ENCODE measurements at places on chromosomes 12 and 14. TPM values are rescaled to one million over a fixed set of nuclear protein-coding genes. Genes with fewer than 3 reads are reported as not detected.

DNA sequence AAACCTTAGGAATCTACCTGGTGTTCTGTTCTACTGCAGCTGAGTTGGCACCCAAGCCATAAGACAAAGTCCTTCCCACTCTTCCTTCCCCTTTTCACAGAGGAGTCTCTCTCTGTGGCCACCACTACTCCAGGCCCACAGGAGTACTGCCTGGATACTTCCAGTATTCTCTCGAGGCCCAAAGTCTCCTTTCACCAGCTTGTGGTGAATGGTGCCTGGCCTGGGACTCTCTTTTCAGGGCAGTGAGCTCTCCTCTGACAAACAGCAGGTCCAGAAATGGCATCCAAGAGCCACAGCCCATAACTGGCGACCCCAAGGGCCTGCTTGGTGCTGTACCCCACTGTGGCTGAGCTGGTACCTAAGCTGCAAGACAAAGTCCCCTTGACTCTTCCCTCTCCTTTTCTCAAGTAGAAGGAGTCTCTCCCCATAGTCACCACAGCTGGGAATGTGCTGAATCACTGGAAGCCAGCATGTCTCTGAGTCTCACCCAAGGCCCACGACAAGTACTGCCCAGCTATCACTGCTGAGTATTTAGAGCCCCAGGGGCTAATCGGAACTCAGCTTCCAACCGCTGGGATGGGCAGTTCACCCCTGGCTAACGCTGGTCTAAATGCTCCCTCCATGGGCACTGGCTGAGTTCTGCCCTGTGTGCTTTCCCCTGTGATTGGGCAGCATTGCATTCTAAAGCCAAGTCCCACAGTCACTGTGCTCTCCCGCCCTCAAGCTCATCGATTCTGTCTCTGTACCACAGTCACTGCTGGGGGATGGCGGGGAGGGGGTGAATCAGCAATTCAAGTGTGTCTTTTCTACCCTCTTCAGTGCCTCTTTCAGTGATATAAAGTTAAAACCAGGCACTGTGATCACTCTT, 6.1 kb downstream of the A2ML1 start:
- no peak overlapping the region for H3K4me3 ChIP-seq
- no peak for DNase-seq
- no peak overlapping the region for H3K27ac ChIP-seq

GRCh38 chr14:68473794-68474193, 319.1 kb downstream of the ZFP36L1 start:
- no peaks in the 10 kb centered on the region for H3K36me3 ChIP-seq
- H3K4me1 ChIP-seq, result peaks cover 3% of the 10 kb centered on the region
- no peak overlapping the region for H3K4me3 ChIP-seq
- no peaks in the 10 kb centered on the region for H3K27me3 ChIP-seq
- no peak overlapping the region for H3K27ac ChIP-seq
- no peak for DNase-seq

SETD1B gene
- 3.3 TPM for polyA plus RNA-seq

DNA sequence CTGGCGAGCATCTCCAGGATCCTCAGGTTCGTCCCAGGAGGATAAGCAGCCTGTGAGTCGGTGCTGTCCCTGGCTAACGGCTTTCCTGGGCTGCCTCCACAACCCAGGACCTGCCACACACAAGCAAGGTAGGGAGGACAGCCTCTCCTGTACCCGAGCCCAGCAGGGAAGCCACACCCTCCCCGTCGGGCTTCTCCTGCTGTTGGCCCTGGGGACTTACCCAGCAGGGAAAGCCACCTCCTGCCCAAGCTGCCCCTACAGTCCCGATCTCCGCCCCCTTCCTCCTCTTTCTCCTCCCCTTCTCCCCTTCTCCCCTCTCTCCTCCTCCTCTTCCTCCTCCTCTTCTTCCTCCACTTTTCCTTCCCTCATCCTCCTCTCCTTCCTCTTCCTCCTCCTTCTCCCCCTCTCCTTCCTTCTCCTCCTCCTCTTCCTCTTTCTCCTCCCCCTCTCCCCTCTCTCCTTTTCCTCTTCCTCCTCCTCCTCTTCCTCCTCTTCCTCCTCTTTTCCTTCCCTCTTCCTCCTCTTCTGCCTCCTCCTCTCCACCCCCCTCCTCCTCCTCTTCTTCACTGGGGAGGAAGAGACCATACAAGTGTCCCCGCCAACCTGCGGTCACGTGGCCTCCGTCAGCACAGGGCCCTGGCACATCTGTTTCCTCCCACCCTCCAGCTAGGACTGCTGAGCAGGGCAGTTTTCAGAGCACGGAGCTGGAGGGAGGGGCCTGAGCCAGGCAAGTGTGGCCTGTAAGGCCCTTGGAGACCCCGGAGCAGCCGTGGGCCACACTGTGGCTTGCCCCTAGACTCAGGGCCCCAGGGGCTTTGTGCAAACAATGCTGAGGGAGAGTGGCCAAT, 17.3 kb upstream of the RFLNA start:
- no peaks in the 10 kb centered on the region for H3K4me1 ChIP-seq
- no peaks in the 10 kb centered on the region for H3K27me3 ChIP-seq
- no peak overlapping the region for H3K4me3 ChIP-seq
- H3K36me3 ChIP-seq, result no peaks in the 10 kb centered on the region
- H3K27ac ChIP-seq, result no peak overlapping the region

DNA sequence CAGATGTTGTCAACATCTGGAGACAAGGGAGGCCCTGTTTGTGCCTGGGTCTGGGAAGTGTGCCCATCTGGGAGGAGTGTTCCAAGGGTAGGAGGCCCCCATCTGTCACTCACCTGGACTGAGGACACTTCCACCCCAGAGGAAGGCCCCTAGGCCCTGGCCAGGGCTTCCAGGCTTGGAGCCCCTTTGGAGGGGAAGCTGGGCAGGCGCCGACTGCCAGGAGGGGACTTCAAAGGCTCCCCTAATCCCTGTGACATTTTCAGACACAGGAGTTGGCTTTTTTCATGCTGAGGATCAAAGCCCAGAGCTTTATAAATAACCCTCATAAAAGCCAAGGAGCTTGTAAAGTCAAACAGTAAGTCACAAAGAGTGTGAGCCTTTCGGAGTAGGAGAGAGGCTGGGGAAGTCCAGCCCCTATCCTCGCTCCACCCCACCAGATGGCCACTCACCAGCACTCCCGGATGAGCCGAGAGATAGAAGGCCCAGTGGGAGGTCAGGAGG, 17.6 kb upstream of the FAM222A start:
- H3K4me3 ChIP-seq, result no peak overlapping the region
- no peak for DNase-seq
- H3K27me3 ChIP-seq, result no peaks in the 10 kb centered on the region
- H3K36me3 ChIP-seq, result no peaks in the 10 kb centered on the region

Measured in CD4-positive, alpha-beta memory T cell (primary cell).